GM23248 (cell line): ENCODE measurements at places on chromosomes 16 and 17. TPM values are rescaled to one million over a fixed set of nuclear protein-coding genes. Genes with fewer than 3 reads are reported as not detected.

GRCh38 chr17:43028221-43028861 is 3.3 kb downstream of the RND2 start:
- no peak for DNase-seq

- DNase-seq = no peak
These were observed 48.0 kb downstream of the ABCC6 start for GRCh38 chr16:16175296-16175695.

DNA sequence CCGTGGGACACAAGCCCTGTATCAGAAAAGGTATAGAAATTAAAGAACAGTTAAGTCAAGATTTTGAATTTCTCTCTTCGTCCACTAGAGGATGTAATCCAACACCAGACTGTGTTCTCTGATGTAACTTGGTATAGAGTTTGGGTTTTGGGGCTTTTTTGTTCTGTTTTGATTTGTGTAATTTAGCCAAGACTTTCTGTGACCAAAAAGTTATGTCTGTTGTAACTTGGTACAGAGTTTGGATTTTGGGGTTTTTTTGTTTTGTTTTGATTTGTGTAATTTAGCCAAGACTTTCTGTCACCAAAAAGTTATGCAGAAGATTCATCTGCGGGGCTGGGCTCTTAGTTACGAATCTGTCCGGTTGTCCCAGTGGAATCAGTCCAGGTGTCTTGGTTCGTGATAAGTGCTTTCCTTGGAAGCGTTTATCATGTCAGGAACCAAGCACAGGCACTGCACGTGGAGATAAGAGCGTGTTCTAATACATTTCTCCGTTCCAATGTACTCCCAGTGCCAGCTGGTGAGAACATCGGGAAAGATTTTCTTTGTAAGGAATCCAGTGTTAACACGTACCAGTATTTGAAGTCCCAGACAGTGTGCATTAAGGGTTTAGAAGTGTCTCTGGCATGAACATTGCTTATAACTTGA is 44.1 kb upstream of the SEC14L1 start:
- peak; percentile 75 for DNase-seq

GRCh38 chr17:73286863-73287296 is 24.9 kb downstream of the CDC42EP4 start:
- DNase-seq = peak; percentile 70

- no peak for DNase-seq
These were observed 178.3 kb downstream of the PMP22 start for GRCh38 chr17:15086776-15087295.

GRCh38 chr17:72715906-72716572 is 376.4 kb downstream of the SLC39A11 start:
- peak; percentile 95 for DNase-seq

GRCh38 chr17:81923302-81924260 is 4.0 kb downstream of the MAFG start:
- peak; percentile 94 for DNase-seq

DNA sequence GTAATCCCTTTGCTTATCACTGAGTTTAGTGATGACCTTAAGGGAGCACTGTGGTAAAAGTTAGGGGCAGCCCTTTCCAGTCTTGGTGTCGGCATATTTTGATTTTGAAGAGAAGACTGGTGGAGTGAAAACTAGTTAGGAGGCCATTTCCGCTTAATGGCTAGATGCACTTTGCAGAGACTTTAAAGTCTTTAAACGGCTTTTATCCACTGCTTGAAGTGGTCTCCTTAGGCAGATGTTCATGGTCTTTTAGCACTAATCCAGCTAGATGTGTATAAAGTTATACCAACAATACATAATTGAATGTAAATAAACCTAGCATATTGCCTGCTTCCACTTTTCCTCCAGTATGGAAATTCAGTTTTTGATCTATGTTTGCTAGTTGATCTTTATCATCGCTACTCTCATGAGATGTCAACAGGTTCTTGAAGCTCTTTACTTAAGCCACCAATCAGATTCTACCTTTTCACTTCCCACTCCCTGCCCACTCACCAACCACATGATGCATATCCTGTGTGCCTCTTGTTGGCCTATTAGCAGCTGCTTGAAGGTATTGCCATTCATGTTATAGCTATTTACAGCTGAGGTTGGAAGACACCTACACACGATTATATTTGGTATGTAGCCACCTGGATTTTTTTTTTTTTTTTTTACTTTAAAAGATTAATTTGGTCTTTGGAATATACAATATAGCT is 132.0 kb downstream of the NLK start:
- no peak for DNase-seq

Gene HSD17B2
- total RNA-seq = not detected in 2 replicates

Gene TPSB2
- total RNA-seq = not detected in 2 replicates

Gene DNAI2
- not detected in 2 replicates for total RNA-seq

Gene GP2
- not detected in 2 replicates for total RNA-seq

Gene KRT28
- total RNA-seq = not detected in 2 replicates

Gene CDH3
- under 0.01 TPM in 1 of 2 replicates, not detected in the other for total RNA-seq
